ENCODE measurements at places on chromosomes 7 and 10.

GRCh38 chr7:66804001-66804400, 63.5 kb downstream of the RABGEF1 start:
- DNase-seq = no peak

DNA sequence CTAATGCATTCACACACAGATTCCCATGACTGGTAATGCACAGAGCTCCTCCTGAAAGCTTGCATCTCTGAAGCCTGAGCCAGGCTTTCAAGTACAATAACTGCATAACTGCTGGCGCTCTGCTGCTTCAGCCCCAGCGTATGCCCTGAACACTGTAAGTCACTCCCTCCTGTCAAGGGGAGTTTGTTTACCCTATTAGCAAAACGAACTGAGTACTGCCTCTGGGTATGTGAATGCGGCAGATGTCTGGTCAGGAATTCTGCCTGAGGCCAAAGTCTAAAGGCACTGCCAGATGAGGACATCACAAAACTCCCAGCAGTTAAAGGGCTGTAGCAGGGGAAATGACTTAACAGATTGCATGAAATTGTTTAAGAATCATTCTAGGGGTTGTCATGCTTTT, 97.7 kb downstream of the NRCAM start:
- no peak for DNase-seq

GRCh38 chr10:115044891-115045290, 48.3 kb upstream of the ATRNL1 start:
- no peak for DNase-seq

DNA sequence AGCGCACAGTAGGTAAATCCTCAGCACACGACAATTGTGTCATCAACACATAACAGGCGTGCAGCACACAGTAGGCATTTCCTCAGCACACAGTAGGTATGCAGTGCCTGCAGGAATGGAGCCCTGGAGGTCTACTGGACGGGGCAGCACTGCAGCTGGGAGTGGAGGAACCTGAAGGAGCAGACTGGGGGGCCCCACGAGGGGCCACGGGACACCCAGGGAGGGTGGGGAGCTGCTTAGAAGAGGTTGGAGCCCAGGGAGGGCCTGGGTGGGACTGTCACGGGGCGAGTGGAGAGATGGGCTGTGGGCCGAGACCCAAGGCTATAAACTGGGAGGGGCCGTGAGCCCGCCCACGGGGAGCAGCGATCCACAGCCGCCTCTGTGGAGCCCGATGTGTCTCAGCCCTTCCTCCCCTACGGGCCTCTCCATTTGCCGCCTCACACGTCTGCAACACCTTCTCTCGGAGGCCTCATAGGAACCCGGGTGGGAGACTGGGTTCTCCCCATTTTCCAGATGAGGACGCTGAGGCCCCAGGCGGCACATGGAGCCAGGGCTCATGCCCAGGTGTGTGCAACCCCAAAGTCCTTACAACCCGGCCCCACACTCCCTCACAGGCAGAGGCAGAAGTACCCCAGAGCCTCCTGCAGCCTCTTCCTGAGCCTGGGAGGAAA, 101.5 kb downstream of the MICALL2 start:
- DNase-seq = no peak

DNA sequence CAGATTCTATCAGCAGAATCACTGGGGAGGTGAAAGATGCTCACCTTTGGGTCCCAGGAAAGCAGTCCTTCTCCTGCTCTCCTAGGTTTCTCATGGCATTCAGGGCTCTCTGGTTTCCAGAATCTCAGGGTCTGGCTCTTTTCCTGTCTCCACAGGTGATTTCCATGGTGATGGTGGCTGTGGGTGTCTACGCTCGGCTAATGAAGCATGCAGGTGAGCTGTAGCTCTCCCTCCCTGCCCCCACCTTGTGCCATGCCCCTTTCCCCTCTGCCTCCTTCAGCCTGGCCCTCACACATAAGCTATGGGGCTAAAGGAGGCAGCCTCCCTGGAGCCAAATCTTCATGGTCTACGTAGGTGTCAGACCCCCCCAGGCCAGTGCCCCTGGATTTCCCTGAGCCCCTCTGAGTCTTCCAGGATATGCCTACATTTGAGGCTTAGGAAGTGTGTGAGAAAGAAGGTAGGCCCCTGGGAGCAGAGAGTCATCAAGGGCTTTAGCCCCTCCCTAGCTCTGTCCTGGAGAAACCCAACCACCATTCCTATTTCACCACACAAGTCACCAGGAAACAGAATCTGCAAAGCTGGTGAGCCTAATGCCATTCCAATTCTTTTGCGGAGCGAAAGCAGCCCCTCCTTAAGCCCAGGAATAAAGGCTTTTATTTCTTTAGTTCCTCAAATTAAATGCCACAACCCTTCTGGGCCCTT, 17.2 kb downstream of the TSPAN33 start:
- no peak for DNase-seq

DNA sequence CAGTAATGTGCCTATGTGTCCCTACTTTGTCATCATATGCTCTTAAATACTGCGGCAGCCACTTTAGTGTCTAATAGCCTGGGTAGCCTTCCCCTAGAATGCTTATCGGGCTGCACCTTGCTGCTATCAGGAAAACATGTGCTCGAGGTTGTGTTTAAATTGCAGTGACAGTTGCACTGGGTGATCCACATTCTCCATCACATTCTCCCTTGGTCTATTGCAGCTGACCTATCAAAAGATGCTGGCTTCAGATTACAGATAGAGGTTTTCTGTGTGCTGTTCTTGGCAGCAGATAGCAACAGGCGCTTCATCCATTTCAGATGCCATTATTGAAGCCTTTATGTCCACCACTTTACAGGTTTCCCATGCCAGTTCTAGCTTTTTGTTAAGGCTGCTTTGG, 130.1 kb upstream of the MDFIC start:
- DNase-seq = no peak

DNA sequence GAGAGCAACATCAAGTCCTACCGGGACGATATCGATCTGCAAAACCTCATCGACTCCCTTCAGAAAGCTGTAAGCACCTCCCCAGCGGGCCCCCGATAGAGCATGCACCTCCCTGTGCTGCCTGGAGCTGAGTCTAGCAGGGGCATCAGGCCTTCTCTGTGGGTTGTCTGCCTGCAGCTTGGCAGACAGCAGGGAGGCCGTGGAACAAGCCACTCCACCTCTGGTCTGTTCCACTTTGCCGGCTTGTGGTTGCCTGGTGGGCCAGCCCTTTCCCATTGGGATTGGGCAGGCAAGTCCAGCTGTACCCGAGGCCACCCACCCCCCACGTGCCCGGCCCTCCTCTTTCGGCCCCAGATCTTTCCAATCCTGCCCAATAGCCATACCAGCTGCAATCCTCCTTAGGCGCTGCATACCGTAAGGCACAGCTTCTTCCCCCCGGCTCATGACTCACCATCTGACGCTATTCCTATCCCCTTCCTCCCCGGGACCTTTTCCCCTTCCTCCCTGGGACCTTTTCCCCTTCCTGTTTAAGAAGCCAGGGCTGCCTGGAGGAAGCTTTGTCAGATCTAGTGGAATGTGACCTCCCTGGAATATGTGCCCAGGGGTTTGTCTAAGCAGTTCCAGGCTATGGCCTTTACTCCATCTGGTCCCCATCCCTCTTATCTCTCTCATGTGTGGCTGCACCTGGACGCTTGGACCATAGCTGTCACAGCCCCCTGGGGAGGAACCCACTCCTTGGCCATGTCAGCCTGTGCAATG, 28.1 kb upstream of the SH2D4B start:
- no peak for DNase-seq

Data from NK-92 treated with Interleukin-12 subunit alpha and Interleukin-12 subunit beta, amount 100 ng/mL, for 24 hours (cell line).